Hepatocyte (in vitro differentiated cells): ENCODE measurements at places on chromosomes 13 and 19. TPM values are rescaled to one million over a fixed set of nuclear protein-coding genes. Genes with fewer than 3 reads are reported as not detected.

The CEACAM21 gene
- 0.33 TPM in 1 of 2 replicates, not detected in the other for total RNA-seq

DNA sequence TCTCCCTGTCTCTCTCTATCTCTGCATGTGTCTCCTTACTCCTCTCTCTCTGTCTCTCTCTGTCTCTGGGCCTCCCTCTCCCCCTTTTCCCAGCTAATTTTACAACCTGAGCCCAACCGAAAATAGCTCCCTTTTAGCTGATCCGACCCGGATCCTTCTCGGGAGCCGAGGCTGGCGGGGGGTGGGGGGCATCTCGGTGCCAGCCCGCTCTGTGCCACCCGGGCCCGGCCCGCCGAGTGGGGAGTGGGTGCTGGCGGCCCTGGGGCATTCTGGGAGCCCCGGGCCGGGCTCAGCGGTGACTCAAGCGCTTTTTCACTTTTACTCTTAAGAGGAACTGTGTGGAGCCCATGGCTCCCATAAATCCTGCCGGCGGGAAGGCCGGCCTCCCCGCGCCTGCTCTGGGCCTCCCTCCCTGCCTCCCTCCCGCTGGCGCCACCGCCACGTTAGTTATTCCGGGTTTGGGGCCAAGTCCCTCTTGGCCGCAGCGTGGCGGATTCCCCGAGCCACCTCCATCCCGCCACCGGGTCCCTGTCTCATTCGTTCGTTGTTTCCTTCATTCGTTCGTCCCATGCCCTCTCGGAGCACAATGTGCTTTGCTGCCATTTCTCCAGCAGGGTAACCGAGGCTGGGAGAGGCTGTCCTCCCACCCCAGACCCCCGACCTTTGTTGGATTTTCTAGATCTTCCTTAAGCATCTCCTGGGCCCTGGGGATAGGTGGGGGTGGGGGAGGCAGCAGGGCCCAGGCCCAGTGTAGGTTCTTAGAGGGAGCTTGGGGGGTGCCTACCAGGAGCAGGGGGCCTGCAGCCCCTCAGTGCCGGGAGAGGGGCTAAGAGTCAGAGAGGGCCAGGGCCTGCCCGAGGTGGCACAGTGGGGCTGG is 3.2 kb downstream of the NFIC start:
- DNase-seq: peak; percentile 76

The PLIN4 gene
- total RNA-seq: 0.17 and 0.60 TPM in 2 replicates

GRCh38 chr13:73508841-73509240 is 450.0 kb downstream of the KLF5 start:
- DNase-seq: no peak

The IGLON5 gene
- 3.9 and 5.0 TPM in 2 replicates for total RNA-seq

The SPTBN4 gene
- 0.28 and 0.67 TPM in 2 replicates for total RNA-seq

The SLITRK6 gene
- 22.4 and 24.6 TPM in 2 replicates for total RNA-seq

The TEX26 gene
- total RNA-seq: 0.36 and 0.57 TPM in 2 replicates

The TPTE2 gene
- not detected in 2 replicates for total RNA-seq

DNA sequence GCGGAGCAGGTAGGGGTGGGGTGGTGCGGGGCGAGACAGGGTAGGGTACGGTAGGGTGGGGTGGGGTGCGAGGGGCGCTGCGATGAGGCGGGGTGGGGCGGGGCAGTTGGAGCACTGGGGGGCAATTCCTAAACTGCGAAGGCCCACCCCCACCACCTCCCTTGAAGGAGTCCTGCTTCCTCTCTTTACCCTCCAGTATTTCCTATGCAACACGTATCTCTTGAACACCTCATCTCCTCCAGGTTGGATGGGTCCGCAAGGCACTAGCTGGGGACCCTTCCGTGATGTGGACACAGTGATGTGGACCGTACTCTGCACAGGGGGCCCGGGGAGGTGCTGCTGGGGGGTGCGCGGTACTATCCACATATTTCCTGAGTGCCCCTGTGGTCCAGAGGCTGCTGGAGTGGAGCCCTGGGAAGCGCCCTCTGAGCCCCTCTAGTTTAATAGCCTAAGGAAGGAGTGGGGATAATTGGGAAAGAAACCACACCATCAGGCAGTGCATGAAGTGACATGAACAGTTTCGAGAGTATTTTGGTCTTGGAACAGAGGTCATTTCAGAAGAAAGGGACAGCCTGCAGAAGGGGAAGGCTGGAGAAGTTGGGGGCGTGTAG is 1.1 kb downstream of the IL17D start:
- DNase-seq: no peak

- no peak for DNase-seq
These were observed at the start of gene ADPRHL1 for GRCh38 chr13:113452942-113453901. TSS of gene ADPRHL1 (minus strand) at chr13:113453488. CDS start at chr13:113453437, 51 bp downstream.

GRCh38 chr13:97914540-97914939 is 38.9 kb upstream of the IPO5 start:
- no peak for DNase-seq

- DNase-seq: no peak
These were observed 12.3 kb downstream of the CLDN10 start for GRCh38 chr13:95564733-95565291.

DNA sequence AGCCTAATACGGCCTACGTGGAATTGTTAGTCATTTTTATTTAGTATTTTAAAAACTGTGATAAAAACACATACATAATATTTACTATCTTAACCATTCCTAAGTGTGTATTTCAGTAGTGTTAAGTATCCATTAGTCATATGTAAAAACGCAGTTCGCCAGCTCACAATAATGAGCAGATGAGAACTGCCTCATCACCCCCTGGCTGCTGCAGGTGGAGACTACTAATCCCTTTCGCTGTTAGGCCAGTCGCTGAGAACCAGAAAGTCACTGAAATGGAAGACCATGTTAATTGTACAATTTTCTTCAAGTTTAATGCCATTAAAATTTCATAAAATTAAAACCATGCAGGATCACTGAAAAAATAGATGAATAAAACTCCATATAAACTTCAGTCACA is 1.6 kb downstream of the ESD start:
- no peak for DNase-seq

DNA sequence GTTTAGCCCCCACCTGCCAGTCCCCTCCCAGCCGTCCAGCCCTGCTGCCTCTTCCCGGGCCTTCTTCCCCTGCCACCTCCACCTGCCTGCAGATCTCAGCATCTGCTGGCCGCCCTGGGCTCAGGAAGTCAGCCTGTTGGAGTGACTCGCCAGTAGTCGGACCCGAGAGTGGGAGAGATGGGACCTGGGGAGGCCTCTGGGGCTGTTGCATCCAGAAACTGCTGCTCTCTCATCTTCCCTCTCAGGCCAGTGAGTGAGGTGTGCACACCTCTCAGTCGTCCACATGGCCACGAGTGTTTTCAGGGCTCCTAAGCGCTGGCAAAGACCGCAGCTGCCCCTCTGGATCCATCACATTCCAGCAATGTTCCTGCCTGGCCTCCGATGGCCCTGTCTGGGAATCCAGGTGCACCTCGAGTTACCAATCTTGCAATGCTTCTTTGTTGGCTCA is 151.8 kb upstream of the SOX1 start:
- no peak for DNase-seq

DNA sequence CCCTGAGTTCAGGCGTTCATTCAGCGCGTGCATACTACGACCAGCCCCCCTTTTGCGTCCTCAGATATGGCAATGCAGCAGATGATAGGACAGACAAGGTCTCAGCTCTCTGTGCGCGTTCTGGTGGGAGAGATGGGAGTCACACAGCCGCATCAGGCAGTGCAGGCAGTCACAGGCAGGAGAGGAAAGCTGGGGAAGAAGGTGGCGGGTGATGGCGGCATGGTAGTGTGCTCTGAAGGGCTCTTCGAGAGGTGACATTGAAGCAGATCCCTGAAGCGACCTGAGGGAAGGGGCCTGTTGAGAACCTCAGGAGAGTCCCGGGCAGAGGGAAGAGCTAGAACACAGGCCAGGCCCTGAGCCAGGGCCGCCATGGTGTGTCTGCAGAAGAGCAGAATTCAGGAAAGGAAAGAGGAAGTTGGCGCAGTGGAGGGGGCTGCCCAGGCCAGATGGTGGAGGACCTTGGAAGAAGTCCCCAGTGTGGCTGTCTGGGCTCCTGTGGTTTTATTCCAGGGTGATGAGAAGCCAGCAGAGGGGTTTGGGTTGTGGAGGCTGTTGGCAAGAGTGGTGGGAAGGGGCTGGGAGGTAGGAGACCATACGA is 3.5 kb downstream of the USF2 start:
- no peak for DNase-seq

The C13orf42 gene
- total RNA-seq: not detected in 2 replicates

The PSG1 gene
- 0.07 TPM in 1 of 2 replicates, not detected in the other for total RNA-seq

DNA sequence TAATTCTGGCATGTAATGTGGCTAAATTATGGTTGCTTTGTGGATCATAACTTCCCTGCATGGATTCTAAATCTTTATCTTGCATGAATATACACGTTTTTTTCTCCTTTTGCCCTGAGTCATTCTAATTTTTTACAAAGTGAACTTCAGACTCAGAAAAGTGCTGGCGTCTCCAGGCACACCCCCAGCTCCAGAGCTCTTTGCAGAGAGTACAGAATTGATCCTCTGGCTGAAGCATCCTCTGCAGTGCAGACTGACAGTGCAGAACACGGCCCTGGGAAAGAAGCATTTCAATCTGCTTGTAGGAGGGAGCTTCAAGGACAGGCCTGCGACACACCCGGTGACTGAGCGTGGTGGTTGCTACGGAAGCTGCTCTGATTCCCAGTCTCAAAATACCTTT is 228.1 kb downstream of the FGF9 start:
- peak; percentile 47 for DNase-seq

- peak; percentile 61 for DNase-seq
These were observed 216.5 kb downstream of the EFNB2 start for GRCh38 chr13:106318941-106319411.

DNA sequence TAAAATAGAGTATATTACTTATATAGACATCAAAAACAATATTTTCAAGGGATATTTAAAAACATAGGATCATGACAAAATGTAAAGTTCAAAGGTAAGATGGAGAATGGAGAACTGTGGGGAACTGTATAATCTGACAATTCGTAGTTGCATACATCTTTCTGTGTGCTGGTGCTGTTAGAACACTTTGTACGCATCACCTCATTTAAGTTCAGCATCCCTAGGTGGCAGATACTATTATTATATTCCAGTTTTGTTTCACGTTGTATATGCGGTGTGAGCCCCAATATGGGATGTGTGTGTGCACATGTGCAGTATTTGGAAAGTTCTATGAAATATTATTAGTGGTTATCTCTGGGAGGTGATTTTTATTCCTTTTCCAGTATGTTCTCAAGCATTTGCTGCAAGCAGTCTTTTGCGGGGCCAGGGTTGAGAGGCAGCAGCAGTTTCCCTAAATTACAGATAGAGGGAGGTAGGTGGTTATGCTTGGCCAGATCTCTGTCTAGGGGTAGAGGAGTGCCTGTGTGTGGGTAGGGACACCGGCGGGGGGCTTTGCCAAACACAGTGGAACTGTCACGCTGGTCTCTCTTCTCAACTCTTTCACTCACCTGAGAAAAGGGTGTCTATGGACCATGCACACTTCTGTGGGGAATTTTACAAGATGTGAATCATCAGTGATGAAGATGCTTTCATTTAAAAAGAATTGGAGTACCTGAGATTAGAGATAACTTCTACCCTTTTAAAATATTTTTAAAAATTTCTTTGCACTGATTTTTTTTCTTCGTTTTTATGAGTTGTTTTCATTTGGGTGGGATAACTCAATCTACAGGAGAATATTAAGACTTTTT is 55.6 kb upstream of the ALOX5AP start:
- peak; percentile 29 for DNase-seq

The GPALPP1 gene
- total RNA-seq: 27.1 and 32.1 TPM in 2 replicates

DNA sequence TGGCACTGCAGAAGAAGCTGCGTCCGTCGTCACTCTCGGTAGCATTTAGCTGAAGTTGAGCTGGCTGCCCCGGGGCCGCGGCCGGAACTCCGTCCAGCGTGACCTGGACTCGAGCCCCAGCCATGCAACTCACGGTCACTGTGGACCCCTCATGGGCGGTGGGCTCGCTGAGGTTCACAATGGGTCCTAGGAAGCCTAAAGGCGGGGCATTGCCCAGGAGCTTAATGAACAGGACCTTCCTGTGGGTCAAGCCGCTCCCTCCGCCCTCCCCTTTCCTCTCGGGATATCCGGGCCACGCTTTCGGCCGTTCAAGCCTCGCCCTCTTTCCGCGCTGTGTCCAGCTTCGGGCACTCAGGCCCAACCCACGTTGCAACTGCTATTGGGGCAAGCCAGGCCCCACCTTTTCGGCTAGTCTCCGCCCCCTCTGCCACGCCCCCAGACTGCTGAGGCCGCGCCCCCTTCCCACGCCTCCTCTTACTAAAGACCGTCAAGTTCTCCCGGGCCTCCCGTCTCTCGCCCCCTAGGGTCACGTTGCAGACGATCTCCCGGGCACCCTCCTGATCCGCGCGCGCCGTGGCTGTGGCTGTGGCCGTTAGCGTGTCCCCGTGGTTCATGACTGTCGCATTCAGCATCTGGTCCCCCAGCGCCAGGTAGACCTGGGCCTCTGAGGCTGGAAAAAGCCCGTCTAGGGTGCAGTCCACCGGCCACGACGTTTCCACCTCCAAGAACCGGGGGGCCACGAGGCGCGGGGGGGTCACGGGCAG is 1.4 kb upstream of the RAVER1 start:
- DNase-seq: peak; percentile 96

The ZNF729 gene
- not detected in 2 replicates for total RNA-seq

DNA sequence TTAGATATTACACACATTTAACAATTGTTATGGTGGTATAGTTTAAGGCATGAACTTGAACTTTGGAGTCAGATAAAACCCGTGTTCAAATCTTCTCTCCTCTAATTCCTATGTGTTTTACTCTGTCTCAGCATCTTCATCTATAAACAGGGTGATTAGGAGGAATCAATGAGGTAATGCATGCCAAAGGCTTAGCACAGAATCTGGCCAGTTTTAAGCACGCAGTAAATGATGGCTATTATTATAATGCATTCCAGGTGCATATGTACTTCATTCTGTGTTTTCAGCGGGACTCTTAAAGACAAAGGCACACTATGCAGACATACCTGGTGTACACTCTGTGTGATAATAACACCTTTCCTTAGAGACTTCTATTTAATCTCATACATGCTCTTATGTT is 88.0 kb upstream of the FRY start:
- no peak for DNase-seq

GRCh38 chr19:21110183-21110582 is 28.2 kb downstream of the ZNF714 start:
- no peak for DNase-seq

GRCh38 chr19:35901055-35901644 is 810 bp upstream of the NFKBID start:
- peak; percentile 43 for DNase-seq

DNA sequence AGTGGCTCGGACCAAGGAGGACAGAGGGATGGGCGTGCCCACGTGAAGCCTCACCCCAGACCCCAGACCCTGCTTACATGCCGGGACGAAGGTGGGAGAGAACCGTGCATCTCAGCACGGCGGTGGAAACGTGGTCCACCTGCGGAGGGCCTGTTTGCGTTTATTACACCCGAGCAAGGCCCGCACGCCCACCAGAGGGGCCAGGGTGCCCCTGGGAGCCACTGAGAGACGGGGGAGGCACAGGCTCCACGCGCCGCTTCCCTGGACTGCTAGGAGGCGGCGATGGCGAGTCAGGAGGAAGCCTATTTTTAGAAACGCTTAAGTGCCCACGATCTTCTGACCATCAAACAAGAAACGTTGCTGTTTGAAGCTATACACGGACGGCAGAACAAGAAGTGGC is 80.7 kb downstream of the ATP11A start:
- DNase-seq: no peak

- no peak for DNase-seq
These were observed 17.5 kb downstream of the LRRC63 start for GRCh38 chr13:46229251-46229650.
